ENCODE measurements at places on chromosomes 6 and 20.
A peak's percentile ranks its signal among the peaks of the same experiment; 100 is the strongest.

DNA sequence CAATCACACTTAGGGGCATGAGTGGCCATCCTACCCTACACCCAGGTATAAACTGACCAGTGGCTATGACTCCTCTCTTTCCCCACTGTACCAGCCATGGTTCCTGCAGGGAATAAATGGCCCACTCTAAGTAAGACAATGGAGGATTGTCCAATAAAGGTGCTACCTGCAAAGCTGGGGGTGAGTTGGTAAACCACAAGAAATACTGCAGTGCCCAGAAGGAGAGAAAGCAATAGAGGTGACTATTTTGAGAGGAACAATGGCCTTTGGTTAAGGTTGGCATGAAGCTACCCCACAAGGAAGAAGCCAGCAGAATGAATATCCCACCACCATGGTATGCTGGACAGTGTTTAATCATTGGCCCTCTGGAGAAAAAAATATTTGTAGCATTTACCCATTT lies 233.3 kb upstream of the ECI2 start:
- DNase-seq = no peak

- no peak for DNase-seq
These were observed 26.7 kb downstream of the OVOL2 start for GRCh38 chr20:18031050-18031449.

DNA sequence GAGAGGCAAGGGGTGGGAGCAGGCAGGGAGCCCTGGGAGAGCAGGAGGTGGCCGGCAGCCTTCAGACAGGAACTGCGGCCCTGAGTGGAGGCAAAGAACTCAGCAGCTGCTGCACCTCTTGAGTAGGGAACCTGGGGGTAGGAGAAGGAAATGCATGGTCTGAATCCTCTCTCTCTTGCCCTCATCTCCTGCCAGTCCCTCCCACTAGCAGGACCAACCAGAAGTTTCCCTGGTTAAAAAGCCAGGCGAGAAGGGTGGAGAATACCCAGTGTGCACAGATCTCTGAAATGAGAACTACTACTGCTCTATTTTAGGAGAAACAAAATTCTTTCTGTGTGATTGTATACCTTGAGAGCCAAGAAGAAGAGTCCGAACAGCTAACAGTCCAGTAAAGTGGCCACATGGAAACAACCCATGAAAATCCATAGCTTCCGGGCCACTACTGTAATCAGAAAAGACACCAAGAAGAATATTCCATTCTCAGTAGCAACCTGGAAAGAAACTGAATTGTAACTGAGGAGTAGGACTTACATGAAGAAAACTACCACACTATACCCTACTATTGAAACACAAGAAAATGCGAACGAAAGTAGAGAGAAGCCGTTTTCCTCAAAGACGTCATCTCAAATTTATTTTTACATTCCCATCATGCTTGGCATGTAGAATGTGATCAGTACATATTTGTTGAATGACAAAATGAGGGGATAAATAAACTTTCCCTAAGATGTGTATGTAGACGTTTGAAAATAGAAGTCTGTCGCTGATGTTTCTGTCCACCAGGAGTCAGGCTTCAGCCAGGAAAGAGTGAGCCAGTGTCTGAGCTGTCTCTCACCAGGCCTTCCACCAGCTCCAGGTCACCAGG lies 25.6 kb downstream of the WRNIP1 start:
- peak; percentile 43 for DNase-seq

GRCh38 chr6:128740951-128741350 lies 142.0 kb upstream of the LAMA2 start:
- DNase-seq = no peak

GRCh38 chr20:1887321-1887720 lies 7.9 kb upstream of the SIRPA start:
- no peak for DNase-seq

DNA sequence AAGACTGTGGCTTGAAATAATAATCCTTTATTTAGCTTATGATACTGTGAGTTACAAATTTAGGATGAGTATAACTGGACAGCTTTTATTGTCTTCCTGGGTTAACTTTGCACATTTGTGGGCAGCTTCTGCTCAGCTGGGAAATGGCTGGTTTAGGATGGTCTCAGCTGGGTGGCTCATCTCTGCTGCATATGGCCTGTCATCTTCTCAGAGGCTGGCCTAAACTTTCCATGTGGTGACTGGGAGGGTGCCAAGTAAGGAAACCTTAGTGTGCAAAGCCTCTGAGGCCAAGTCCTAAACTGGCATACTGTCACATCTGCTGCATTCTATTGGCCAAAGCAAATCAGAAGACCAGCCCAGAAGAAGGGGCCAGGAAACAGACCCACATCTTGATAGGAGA lies 40.2 kb downstream of the BTBD3 start:
- no peak for DNase-seq

- no peak for DNase-seq
These were observed 664.2 kb downstream of the QKI start for GRCh38 chr6:164078532-164079274.

DNA sequence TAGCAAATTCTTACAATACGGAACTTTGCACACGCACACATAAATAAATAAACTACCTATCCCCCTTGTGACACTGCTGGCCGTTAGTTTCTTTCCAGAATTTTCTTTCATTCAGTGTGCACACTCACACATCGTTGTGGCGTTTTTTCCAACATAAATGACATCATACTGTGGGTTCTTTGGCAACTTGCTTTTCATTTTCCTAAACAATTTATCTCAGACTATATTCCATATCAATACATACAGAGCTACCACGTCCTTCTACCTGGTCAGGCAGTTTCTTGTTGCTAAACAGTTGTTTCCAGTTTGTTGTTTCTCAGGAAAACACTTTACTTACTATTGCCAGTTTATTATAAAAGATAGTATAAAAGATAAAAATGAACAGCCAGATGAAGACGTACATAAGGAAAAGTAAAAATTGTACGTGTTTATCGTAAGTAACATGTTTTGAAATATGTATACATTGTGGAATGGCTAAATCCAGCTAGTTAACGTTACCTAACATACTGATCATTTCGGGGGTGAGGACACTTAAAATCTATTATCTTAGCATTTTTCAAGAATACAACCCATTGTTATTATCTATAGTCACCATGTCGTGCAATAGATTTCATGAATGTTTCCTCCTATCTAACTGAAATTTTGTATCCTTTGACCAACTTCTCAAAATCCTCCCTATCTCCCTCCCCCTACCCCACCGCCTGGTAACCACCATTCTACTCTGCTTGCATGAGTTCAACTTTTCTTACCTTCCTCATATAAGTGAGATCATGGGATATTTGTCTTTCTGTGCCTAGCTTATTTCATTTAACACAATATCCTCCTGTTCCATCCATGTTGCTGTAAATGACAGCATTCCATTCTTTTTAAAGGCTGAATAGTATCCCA lies 1.2 kb upstream of the TP53RK start:
- DNase-seq = no peak

GRCh38 chr6:18211338-18211737 lies 53.0 kb downstream of the DEK start:
- no peak for DNase-seq

DNA sequence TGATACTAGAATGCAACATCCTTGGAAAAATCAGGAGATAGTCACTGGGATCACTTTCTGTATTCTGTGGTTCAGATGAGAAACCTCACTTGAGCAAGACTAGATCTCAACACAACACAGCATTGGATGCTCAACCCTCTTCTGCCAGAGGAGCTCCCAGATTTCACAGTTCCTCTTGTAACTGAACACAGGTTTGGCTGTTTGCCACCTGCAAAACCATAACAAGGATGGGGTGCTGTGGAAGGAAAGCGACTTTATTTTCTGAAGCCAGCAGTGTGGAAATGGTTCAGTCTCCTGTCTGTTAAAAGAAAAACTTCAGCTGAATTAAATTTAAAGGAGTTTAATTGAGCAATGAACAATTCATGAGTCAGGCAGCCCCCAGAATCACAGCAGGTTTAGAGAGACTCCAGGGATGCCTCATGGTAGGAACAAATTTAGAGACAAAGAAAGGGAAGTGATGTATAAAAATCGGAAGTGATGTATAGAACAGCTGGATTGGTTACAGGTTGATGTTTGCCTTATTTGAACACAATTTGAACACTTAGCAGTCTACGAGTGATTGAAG lies 149.9 kb upstream of the UST start:
- DNase-seq = no peak

- DNase-seq = no peak
These were observed 273.6 kb downstream of the ADGB start for GRCh38 chr6:146872426-146872785.

- DNase-seq = no peak
These were observed 343.9 kb downstream of the SOX4 start for GRCh38 chr6:21937466-21937865.

DNA sequence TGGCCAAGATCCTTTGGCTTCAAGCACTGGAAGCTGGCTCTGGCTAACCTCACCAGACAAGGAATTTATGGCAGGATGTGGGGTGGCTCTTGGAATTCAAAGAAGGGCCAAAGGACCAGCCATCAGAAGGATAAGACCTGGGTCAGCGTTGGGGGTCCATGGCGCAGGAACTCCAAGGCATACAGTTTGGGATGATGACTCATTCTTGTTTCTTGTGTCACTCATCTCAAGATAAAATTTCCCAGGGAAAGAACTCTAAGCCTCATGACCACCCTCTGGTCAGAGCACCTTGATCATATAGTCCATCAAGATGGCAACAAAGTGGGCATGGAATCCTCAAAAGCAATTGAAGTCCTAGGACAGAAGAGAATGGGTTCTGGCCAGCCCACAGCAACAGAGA lies 4.8 kb downstream of the ZBTB9 start:
- DNase-seq = no peak

DNA sequence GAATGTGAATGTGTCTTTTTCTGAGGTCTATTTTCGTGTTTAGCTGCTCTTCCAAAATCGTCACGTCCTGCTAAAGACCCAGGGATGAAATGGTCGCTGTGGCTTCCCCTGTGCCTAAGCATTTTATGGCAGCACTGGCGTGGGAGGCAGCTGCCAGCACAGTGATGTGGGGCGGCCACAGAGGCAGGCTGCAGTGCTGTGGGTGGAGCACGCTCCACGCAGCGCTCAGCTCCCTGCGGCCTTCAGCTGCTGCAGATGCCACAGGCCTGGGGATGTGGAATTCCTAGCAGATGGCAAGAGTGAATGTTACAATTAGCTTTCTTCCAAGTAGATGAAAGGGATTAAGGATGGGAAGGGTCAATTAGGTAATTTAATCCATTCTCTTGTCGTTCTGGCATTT lies 242.6 kb downstream of the SMOC2 start:
- no peak for DNase-seq

DNA sequence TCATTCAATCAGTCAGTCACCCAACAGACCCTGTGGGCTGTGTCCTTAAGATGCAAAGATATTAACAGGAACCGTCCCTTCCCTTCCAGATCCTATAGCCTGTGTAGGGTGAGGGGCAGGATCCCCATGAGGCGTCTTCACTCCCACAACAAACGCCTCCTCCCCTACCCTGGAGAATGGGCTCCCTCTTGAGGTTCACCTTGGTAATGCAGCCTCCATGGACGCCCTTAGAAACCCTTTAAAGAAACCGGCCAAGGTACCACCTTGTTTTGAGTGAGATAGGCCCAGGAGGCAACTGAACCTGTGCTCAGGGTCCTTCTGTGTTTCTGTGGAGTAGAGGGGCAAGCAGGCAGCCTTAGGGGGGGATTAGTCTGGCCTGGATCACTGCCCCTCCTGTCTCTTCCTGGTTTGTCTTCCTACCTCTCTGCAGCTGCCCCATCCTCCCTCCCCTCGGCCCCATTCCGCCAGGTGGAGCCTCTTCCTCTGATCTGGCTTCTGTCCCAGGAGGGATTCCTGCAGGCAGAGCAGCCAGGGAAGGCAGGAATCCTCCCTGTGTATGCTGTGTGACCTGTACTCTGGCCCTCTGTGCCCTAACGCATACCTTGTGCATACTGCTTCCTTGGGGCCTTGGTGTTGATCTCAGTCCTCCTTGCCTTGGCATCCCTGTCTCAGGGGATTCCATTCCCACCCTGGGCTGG lies 6.6 kb upstream of the GUCA1A start:
- DNase-seq = no peak

DNA sequence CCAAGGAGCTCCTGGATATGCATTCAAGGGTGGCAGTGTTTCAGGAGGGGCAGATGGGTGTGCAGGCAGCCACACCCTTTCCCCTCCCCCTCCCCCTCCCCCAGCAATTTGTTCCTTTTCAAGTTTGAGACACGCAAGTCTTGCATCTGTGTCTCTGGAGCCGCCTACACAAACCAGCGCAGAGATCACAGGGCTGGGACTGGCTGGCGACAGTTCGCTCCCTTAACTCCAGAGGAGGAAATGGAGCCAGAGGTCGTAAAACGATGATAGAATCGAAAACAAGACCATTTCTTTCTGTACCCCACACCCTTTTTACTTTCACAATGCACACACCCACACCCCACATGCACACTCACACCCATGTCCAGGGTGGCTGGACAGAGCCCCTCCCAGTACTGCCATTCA lies 163.1 kb downstream of the LY86 start:
- DNase-seq = no peak

DNA sequence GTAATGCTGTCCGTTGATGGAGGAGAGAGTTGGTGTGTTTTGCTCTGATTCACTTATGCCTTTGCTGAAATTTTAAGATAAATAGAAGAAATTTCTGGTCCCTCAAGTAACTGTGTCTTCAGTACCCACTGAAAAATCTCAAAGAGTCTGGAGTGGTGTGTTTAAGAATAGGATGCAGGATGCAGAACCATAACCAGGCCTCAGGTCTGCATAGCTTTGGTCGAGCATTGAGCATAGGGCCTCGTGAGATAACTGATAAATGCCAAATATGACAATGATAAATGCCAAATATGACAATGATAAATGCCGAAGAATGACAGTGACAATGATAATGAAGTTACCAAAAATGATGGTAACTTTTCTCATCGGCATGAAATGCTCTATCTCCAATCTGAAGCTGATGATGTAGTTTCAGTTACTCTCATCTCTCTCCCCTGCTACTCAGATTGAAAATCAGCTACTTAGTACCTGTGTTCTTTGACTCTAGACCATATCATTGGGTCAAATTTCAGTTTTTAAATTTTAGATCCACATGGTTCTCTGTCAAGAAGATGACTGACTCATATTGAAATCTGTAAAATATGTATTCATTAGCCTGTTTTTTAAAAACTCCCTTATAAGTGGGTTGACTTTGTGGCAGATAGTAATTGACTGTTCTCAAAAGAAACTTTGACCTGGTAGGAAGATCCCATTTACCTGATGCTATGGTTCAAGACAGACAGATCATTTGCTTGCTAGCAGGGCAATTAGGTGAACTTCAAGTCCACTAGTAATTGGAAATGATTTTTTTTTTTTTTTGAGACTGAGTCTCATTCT lies 96.6 kb downstream of the SLC16A10 start:
- no peak for DNase-seq
